Activated T-helper 9 cell treated with anti-CD3 and anti-CD28 coated beads, Interleukin-2, amount 50 U/mL, for 16 hours (primary cell): ENCODE measurements at places on chromosomes 1 and 21.

- DNase-seq, result no peak
These were observed 413.3 kb downstream of the PRDM2 start for GRCh38 chr1:14113271-14113670.

- no peak for DNase-seq
These were observed 79.8 kb downstream of the LHX8 start for GRCh38 chr1:75214017-75214416.

DNA sequence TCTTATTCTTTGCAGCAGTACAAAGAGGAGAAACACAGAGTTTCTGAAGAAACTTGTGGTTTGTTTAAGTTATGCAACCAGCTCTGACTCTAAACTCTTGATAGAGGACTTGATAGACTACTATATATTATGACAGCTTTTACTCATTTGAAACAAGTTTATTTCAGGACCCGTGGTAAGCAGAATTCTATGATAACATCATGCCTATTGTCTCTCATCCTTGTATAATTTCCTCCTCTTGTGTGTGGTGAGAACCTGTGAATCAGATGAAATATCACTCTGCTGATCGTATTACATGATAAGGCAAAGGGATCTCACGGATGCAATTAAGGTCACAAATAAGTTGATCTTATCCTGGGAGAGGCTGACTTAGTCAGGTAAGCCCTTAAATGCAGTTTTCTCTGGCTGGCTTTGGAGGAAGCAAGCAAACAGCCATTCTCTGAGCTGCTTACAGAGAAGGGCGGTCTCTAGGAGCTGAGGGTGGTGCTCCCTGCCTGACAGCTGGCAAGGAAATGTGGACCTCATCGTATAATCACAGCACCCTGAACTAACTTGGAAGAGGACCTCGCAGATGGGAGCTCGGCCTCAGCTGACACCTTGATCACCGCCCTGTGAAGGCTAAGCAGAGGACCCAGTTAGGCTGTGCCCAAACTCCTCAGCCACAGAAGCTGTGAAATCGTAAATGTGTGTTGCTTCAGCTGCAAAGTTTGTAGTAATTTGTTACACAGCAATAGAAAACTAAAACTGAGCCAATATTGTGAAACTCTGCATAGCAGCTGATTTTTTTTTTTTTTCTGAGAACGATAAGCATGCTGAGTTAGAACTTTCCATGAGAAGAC, 151.1 kb upstream of the DPT start:
- DNase-seq, result no peak

DNA sequence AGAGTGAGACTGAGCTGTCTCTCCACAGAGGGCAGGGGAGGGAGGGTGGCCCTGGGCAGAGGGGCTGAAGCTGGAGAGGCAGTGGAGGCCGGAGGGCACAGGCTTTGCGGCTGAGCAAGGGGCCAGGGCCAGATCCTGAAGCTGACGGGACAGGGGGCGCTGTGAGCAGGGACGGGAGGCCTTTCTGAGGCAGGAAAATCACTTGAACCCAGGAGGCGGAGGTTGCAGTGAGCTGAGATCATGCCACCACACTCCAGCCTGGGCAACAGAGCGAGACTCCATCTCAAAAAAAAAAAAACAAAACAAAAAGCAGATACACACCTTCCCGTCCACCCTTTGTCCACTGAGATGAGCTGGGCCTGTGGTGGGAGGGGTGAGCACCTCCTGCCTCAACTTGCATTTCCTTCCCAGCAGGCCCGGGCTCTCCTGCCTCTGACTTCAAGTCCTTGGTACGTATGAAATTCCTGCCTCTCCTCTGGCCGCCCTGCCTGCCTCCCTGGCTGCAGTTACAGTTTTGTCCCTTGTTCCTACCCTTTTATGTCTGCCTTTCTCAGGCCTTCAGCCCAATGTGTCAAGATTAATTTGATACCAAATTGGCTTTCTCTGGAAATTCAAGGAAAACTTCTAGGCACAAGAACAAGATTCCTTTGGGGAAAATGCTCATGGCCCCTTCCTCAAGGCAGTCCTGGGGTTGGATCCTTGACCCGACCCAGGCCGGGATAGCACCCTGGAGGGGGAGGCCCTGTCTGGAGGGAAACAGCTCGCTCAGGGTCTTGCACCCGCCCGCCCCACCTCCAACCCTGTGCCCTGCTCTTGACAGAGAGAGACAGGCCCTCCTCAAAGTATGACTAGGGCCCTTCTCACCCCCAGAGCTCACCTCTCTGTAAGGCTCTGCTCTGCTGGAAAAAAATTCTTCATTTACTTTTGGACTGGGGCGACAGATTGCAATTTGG, 11.2 kb upstream of the ADAMTSL4 start:
- no peak for DNase-seq

GRCh38 chr1:172898866-172899265, 151.9 kb downstream of the TNFSF18 start:
- DNase-seq, result no peak

DNA sequence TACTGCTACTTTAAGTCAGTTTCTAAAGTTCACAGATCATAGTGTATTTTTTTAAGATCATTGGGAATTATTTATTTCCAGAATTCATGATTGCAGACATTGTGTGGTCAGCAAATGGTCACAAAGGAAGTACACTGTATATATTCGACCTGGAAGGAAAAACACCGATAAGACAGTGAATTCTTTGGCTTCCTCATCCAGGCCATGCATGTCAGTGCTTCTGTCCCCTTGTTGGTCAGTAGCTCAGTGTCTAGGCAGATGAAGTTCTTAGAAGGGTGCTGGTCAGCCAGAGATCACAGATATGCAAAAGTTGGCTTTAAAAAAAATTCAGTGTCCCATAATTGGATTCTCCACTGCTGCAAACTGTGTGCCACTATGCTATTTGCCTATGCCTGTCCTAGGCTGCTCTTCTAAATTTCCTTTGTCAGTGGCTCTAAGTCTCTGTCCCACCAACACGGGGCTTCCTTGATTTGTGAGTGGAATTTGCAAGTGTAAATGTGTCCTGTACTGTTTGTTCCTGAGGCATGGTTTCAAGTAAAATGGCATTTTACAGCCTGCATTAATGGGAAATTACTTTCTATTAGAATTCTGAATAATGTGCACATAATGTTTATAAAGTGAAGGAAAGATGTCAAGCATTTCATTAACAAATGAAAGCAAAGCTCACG, 12.0 kb upstream of the VAMP4 start:
- DNase-seq, result no peak

GRCh38 chr1:44339731-44340130, 15.3 kb downstream of the ERI3 start:
- DNase-seq, result no peak
